ENCODE measurements at places on chromosomes 1 and 21.

GRCh38 chr1:91798740-91799139 lies 87.2 kb downstream of the TGFBR3 start:
- DNase-seq = no peak

DNA sequence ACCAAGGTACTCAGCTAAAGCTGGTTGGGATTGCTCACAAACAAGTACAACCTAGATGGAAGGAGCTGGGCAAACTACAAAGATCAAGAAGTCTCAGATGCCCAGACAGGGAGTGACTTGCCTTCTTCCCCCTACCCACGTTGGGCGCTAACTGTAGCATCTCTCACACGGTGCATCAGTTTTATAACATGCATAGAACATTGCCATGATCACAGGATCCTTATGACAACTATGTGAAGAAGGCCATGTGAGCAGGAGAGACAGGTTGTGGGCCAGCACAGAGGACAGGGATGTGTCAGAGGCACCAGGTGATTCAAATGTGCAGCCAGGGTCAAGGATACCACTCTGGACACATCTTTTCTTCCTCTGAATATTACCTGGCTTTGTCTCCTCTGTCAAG lies 28.3 kb upstream of the CYP4B1 start:
- DNase-seq = peak; percentile 26

GRCh38 chr1:41291195-41291594 lies 49.1 kb upstream of the SCMH1 start:
- DNase-seq = no peak

GRCh38 chr1:221643404-221644144 lies 98.3 kb downstream of the DUSP10 start:
- DNase-seq = no peak

DNA sequence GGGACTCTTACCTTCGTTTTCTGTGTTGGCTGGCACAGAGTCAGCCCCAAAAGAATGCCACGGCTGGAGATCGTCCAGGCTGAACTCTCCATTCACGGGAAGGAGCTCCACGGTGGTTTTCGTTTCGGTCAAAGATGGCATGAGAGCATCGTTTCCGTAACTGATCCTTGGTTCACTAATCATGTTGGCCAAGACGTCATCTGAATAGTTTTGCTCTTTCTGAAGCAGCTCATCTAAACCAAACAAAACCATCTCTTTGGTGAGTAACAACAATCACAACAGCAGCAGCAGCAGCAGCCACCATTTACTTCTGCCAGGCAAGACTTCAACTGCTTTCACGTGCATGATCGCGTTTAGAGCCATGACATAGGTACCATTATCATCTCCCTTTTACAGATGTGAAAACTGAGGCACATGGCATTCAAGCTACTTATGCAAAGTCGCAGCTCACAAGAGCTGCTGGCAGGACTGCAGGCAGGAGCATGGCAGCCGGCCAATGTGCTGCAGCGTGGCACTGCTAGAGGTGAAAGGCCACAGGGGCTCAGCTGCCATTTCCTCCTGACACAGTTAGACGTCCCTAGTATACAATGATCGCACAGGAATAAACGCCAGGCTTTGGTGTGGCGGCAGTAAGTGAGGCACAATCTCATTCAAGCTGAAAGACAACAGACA lies 177.1 kb downstream of the GABPA start:
- no peak for DNase-seq

GRCh38 chr1:179015396-179015795 lies 10.3 kb upstream of the FAM20B start:
- no peak for DNase-seq

- no peak for DNase-seq
Measured at GRCh38 chr1:231107151-231107550, 54.7 kb upstream of the TRIM67 start.

GRCh38 chr1:192732787-192733186 lies 76.1 kb upstream of the RGS2 start:
- DNase-seq = no peak

GRCh38 chr1:204498981-204499380 lies 4.4 kb upstream of the PIK3C2B start:
- no peak for DNase-seq

All from islet precursor cell (in vitro differentiated cells).